ENCODE measurements at places on chromosomes 5 and 9.

DNA sequence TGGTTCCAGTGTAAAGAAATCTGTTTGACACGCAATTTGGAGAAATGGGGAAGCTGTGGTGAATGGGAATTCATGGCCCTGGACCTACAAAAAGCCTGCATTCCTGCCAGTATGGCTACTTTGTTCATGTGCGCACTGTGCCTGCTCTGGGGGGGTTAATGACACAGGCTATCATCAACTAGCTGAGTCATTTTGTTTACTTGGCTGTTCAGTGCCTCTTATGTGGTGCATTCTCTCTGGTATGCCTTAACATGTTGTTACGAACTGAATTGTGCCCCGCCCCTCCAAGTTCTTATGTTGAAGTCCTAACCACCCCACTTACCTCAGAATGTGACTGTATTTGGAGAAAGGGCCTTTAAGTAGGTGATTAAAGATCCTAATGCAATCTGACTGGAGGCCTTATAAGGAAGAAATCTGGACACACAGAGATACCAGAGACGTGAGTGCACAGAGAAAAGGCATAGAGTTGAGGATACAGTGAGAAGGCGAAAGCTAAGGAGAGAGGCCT lies 20.4 kb upstream of the UBAP1 start:
- DNase-seq, result no peak

DNA sequence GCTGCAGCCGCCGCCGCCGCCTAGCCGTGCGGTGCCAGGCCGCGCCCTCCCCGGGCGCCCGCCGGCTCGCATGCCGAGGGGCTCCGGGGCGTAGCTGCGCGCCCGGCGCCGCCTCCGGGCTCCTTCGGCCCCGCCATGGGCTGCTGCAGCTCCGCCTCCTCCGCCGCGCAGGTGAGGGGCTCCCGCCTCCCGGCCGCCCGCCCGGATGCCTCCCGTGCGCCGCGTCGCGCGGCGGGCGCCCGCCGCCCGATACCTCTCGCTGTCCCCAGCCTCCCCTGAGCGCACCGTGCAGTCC lies 230 bp downstream of the SLC44A1 start:
- DNase-seq, result no peak

- DNase-seq, result no peak
Observed at GRCh38 chr9:105296445-105296844, 52.0 kb downstream of the SLC44A1 start.

GRCh38 chr5:141881886-141882285 lies 3.7 kb upstream of the PCDH1 start:
- no peak for DNase-seq

GRCh38 chr5:64864171-64864570 lies 95.4 kb downstream of the CWC27 start:
- DNase-seq, result no peak

DNA sequence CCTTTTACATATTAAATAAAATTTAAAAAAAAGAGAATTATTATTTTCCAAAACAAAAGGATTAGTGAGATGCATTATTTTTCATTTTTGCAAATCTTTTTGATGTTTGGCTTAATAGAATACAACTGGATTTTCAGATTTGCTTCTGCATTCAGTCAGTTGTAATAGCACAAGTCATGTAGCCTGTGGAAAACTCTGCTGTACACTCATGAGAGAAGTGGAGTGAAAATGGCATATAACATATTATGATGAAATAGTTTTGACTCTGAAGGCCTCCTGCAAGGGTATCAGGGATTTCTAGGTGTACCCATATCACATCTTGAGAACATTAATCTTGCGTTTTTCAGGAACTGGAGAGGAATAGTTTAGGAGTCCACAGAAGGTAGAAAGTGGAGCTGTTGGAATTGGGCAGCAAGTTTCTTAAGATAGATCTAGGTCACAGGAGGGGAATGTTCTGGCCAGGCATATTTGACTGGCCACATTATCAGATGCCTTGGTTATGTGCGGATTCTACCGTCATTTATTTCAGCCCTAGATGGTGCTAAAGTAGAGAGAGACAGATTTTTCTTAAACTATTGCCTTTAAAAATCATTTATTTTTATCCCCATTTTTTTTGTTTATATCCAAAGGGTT lies 16.4 kb downstream of the LNPEP start:
- DNase-seq, result no peak

DNA sequence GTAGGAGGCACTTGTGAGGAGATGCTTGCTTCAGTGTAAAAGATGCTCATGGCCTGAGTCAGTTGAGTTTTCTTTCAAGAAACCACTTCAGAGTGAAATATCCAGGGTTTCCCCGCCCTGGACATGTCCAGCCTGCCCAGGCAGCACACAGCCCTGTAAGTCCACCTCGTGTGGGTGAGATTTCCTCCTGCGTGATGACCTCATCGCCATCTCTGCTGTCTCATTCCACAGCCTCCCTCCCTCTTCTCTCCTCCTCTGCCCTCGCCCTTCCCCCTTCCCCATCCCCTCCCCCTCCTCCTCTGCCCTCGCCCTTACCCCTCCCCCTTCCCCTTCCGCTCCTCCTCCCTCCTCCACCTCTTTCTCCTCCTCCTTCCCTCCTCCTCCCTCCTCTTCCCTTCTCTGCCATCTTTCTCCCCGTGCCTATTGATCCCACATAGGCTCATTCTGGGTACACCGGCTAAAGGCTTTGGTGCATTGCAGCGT lies 34.0 kb upstream of the NCS1 start:
- no peak for DNase-seq

GRCh38 chr5:74310386-74310785 lies 330.1 kb downstream of the ENC1 start:
- no peak for DNase-seq

GRCh38 chr5:112475747-112476365 lies 56.8 kb upstream of the EPB41L4A start:
- no peak for DNase-seq

DNA sequence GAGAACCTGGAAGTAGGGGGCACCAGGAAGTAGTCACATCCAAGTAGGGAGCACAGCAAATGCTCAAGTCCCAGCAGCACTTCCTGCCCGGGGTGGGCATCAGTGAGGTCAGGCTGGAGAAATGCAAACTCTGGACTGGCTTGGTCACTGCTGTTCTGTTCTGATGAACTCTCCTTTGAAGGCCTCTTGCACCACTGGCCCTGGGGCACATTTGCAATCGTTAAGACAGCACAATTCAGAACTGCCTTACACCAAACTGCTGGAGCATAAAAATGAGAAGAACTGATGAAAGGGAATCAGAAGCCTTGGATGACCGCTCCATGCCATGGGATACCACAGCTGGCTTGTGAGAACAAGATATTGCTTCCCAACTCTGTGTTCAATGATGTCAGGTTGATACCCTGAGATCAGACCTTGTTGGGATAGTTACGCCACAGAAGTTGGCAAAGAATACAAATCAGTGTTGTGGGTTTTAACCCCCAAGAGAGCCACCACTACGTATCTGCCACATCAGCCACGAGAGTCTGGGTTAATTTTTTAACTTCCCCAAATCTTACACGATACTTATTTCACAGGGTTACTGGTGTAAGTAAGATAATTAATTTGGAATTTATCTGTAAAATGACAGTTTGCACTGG lies 42.3 kb upstream of the ZSWIM6 start:
- DNase-seq, result no peak

DNA sequence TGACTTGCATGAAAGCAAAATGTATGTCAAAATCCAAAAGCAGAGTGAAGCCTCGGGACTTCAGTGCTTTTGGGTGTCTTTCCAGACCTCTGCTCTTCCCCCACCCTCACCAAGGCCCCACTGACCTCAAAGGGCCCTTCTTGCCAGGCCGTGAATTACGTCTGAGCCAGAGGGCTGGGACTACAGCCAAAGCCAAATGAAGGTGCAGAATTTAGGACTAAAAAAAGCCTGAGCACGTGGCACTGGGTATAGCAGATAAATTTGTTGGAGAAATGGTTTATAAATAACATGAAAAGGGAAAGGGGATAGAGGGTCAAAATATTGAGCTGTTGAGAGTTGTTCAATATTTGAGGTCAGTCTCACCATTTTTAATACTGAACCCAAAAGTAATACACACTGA lies 163.4 kb downstream of the GHR start:
- no peak for DNase-seq

DNA sequence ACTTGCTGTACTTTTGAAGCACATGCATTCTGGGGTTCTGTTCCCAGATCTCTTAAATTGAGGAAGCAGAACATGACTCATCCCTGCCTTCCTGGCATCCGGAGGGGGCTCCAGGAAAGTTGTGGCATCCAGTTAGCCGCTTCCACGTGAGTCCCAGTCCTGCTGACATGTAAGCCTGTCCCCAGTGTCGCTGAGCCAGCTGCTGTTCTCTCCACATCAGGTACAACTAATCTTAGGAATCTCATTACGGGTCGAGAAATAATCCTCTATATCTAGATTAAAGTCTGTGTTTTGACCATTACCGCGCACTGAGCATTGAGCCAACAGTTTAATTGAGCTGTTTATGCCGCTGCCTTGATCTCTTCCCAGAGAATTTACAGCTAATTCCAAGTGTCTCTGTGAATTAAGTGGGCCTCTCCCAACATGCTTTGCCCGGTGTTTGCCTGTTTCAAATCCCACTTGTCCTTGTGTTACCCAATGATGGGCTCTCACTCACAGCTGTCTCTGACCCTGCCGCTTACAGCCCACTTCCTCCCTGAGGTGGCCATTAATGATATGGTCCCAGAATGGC lies 10.5 kb upstream of the SHB start:
- no peak for DNase-seq

- DNase-seq, result no peak
Observed at GRCh38 chr5:134101686-134102439, 12.6 kb upstream of the TCF7 start.

GRCh38 chr5:95939465-95939864 lies 22.2 kb downstream of the ELL2 start:
- DNase-seq, result no peak

GRCh38 chr9:18479405-18479804 lies 5.5 kb downstream of the ADAMTSL1 start:
- DNase-seq, result no peak

DNA sequence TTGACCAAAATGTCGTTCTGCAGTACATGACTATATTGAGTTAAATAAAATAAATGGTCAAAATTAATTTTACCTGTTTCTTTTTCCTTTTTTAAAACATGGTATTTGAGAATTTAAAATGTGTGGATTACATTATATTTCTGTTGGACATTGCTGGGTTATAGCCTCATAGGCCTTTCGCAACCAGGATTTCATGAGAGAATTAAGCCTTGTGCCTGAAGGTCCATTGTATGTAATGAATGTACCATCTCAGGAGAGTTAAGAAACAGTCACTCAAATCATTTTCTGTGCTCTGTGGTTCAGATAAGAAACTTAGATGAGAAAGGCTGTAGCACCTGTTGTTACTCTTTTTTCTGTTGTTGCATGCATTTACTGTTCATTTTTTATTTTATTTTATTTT lies 103.5 kb downstream of the ANGPTL2 start:
- DNase-seq, result no peak

DNA sequence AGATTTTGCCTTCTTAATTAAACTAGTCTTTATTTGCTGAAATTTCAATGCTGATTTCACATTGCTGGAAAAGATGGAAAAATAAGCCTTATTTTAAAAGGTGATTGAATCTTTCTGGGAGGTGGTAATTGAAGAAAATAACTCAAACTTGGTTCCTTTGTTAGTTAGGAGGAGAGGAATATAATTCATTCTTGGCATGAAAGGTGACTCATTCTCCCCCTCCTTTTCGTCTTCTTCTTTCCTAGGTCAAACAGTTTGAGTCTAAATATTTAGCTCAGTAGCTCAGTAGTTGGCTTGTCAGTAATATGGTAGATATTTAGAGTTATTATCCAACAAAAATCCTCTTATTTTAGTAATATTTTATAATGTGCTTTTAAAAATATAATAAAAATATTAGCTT lies 353.9 kb upstream of the MEF2C start:
- no peak for DNase-seq

- no peak for DNase-seq
Observed at GRCh38 chr9:25990376-25990775, 312.1 kb upstream of the TUSC1 start.

GRCh38 chr5:59709846-59710245 lies 183.7 kb downstream of the PDE4D start:
- DNase-seq, result no peak

DNA sequence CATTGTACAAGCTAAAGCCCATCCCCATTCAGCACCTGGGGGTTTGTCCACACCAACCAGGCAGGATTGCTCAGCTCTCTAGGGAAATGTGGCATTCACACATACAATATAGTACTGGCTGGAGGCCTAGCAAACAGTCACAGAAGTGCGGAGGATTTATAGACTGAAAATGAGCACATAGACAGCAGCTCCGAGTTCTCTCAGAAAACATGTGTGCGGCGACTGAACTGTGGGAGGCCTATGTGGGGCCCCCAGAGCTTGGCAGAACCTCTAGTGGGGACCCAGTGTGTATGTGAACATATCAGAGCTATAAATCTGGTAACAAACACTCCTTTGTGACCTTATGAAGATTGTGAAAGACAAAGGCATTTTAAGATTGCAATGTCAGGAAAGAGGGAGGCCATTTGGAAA lies 431.1 kb downstream of the DTWD2 start:
- DNase-seq, result no peak

- DNase-seq, result no peak
Observed at GRCh38 chr9:89418882-89419640, 78.9 kb downstream of the SEMA4D start.

DNA sequence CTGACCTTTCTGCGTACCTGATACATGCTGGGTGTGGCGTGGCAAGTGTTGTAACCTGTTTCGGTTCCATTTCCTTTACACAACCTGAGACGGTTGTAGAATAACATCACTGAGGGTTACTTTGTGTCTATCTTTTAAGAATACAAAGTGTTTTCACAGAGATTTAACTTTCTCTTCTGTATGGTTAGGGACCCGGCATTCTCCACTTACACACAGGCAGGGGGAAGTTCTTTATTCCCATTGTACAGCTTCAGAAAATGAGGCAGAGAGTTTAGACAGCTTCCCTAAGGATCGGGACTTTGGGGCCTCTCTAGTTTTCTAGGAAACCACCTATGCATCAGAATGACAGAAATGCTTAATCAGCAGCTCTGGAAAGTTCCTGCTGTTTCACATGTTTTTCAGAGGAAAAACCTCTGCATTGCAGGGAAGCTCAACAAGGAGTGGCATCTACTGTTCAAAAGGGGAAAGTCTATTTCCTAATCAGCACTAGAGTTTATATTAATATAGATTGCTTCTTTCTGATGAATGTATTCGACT lies 41.3 kb downstream of the CAST start:
- no peak for DNase-seq

GRCh38 chr5:4005335-4005734 lies 409.7 kb downstream of the IRX1 start:
- DNase-seq, result no peak

DNA sequence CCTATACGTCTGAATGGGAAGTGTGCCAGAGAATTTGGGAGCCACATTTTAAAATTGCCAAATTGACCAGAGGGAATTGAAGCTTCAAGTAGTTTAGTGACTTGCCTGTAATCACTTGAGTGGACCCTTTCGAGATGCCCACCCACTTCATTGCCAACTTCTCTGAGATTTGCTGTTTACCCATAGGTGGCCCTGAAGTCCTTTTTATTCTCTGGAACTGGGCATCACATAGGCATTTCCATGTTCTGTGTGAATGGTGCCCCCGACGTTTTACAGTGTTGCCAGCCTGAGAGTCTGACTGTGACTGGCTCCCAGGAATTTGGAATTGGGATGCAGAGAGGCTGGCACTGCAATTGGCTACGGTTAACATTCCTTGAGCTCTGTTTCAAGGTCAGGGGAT lies 158.6 kb downstream of the SEMA6A start:
- no peak for DNase-seq

Data from SHP77 treated with DMSO at 0.1 percent for 48 hours (cell line).